Activated CD8-positive, alpha-beta memory T cell treated with anti-CD3 and anti-CD28 coated beads, Interleukin-2, amount 50 U/mL, for 48 hours (primary cell): ENCODE measurements at places on chromosomes 3 and 15.

DNA sequence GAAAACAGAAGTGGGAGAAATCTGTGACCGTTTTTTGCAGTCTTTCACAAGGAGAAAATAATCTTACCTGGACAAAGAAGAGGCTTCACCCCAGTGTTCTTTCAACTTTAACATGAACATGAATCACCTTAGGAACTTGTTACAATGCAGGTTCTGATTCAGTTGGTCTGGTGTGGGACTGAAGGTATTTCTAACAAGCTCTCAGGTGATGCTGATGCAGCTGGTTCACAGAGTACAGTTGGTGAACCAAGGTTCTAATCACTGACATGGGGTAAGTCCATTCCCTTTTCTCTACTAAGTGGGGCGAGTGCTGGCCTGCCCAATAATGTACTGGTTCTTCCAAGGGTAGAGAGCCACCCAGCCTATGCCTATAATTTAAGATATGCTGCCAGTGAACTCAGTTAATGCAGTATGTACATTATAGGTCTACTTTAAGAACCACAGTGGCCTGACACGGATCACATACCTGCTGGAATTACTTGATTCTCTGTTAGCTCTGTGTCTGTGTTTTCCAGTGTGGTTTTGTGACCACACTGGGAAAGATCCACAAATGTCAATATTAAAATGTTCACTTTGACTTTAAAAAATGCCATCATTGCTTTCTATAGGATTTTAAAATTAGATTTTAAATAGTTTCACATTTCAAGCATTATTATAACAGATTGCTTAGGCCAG, 304.1 kb downstream of the ZNF621 start:
- DNase-seq: no peak

DNA sequence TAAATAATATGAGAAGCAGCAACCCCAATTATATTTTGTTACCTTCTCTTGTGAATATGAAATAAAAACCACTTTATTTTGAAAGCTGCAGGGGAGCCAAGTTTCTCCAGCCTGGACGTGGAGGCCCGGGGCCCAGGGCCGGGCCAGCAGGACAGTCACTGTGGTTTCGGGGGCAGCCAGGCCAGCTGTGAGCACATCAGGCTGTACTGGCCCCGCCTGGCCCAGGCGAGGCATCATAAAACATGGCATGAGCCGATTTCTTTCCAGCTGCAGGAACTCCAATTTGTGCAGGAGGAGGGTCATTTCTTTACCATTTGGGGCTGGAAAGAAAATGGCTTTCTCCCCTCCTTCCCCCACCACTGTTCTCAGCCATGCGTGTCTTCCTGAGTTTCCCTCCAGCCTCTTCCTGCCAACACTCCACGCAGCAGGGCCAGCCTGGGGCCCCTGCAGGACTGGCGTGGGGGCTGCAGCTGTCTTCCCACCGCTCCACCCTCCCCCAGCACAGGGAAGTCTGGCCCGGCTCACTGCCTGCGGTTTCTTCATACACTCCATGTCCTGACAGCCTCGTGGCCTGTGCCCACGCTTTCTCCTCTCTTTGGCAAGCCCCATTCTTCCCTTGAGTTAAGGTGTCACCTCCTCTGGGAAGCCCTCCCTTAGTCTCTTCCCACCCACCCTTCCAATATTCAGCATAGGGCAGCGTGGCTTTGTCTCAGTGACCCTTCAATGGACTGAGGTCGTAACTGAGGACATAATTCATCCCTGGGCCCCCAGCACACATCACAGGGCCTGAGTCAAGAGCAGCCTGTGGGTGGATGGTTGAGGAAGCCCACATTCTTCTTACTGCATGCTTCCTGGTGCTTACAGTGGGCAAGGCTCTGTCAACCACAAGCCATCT, 135.8 kb downstream of the CHSY1 start:
- no peak for DNase-seq

DNA sequence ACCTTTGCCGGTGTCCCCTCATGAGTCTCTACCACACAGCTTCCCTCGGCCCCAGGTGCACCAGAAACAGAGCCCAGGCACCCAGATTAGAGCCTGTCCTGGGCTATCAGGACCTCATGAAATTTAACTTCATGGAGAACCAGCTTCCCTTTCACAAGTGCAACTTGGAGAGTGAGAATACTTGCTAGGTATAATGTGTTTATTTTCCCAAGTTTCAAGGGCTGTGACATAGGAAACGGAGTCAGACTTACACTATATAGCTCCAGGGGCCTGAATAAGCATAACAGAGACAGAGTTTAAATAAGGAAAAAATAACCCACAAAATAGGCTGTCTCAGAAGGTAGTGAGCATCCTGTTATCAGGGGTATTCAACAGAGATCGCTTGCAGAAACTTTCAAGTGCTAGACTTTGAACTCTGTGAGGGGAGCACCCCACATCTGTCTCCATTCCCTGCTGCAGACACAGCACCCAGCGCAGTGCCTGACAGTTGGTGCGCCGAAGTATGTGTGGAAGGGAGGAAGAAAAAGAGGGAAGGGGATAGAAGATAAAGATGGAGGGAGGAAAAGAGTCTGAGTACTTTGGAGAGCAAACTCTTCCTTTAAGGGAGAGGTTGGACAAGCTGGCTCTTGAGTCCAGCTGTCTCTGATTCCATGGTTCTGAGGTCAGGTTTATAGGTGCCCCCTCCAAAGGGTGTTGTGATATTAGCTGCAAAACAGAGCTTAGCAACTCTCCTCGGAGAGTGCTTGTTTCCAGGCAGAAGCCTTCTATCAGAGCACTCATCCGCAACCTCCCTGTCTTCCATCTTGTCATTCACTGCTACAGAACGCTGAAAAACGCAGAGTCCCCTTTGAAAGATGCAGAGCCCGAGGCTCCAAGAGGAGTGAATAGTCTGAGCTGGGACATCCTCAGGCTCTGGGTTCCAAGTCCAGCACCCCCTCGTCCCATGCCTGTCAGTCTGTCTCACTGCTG, 84.8 kb downstream of the CPN2 start:
- peak; percentile 36 for DNase-seq

GRCh38 chr3:39189959-39190269, 2.5 kb downstream of the XIRP1 start:
- DNase-seq: peak; percentile 73

GRCh38 chr15:43008150-43008549, 87.6 kb upstream of the TTBK2 start:
- DNase-seq: no peak

DNA sequence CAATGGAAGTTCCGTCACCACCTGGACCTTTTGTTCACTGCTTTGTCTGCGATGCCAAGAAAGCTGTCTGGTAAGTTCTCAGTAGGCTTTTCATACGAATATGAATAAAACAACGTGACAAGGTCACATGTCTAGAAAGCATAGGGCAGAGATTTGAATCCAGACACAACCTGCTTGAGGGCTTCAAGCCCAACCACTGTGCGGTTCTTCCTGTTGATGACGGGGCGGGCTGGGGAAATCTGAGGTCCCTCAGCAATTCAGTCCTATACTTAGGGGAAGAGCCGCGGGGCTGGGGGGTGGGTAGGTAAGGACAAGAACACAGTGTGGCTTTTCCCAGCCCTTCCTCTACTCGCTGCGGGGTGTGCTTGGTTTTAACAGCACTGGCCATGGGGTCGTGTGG, 32.4 kb upstream of the SMAD3 start:
- DNase-seq: no peak

DNA sequence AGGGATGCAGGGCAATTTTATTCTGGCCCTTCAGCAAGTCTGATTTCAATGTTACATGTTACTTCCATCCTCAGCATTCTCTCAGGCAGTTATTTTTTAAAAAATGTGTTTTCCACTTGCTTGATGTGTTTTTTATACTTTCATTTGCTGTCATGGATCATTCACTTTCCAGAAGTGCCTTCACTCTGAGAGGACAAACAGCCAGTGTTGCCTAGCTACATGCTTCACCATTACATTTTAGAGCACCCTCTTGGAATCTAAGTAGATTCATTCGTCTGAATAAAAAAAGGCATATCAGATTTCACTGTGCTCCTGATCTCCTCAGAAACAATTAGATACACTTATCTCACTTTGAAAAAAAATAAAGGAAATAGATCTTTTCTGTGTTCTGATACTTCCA, 93.6 kb upstream of the POU1F1 start:
- no peak for DNase-seq

DNA sequence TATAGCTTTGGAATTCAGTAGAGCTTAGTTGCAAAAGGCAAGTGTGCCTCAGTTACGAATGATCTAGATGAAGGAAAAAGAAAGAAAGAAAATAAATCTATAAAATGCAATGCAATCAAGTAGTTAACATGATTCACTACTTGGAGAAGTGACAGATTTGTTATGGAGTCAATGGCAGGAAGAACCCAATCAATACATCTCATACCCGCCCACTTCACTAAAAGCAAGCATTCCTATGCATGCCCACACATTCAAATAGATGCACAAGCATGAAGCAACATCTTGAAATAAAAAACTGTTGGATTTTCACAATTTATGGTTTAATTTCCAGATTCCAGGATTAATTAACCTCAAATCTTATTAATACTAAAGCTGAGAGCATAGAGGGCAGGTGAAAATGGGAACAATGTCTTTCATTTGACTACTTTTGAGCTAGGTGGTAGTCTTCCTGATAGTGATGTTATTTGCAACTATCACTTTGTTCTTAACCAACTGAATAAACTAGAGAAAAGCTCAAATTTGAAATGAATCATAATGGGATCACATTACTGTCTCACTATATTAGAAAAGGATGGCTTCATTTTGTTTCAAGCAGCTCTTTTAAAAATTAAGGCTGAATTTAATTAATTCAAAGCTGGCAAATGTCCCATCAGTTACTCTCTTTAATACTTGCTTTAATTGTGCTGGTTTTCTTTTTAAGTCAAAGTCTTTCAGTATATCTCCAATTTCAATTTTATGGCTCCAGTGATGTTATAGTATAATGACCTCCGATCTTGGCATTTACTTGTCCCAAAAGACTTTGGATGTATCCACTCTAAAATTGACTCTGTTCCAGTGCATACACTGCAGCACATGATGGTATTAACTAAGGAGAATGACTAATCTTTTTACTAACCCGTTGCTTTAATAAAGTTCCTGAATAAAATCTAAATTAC, 46.7 kb upstream of the CCDC50 start:
- DNase-seq: no peak

DNA sequence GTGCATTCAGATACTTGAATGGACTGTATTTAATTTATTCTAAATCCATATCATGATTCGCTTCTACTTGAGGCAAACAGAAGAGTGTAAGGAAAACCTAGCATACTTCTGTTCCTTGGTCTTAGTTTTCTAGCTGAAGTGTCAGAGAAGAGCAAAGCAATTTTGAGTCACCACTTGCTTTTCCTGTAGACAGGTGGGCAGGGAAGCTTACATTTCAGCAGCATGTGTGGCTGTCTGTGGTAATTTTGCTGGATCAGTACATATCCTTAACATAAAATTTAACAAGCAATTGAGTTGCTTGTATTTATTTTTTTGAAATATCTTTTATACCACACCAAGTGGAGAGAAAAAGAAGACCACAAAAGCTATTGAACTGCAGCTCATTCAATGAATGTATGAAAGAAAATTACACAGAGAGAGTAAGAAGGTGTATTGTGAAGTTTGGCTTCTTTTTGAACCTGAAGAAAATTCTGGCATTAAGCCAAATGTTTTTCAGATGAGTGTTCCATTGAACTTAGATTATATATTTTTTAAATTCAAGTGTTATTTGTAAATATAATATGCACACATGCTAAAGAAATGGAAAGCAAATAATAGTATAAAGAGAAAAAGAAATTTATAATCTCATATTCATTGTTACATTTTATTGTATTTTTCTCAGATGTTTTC, 747.6 kb downstream of the NAALADL2 start:
- no peak for DNase-seq

DNA sequence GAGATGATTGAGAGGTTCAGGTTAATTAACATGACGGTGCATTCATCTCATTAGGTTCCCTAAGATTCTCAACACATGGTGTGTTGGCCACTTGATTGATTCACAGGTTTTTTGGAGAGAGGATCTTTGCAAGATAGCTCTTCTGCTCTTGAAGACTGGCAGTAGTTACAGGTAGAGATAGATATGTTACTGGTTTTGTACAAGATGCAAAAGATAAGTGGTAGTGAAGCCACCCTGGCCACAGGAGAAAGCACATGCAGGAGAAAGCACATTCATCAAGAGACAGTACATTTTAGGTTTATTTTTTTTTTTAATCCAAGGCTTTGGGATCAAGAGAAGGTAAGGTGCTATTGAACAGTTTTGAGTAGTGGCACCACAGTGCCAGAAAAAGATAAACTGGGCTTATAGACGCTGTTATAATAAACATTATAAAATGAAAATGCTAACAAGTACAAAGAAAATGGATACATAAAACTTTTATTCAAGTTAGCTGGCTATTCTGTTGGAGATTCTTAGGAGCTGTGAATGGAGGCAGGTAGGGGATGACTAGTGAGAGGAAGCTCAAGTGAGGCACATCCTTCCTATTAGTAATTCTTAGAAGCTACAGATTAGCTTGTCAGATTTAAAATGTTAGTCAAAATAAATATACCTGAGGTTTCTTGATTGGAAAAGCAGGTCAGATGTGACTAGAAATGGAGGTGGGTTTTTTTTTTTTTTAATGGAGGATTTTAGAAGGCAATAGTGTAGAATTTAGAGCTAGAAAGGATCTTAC, 10.8 kb downstream of the SELENOT start:
- DNase-seq: no peak

GRCh38 chr3:185729337-185730055, 95.3 kb downstream of the IGF2BP2 start:
- DNase-seq: no peak
